ENCODE measurements at places on chromosomes 2 and 18. TPM values are rescaled to one million over a fixed set of nuclear protein-coding genes. Genes with fewer than 3 reads are reported as not detected.

DNA sequence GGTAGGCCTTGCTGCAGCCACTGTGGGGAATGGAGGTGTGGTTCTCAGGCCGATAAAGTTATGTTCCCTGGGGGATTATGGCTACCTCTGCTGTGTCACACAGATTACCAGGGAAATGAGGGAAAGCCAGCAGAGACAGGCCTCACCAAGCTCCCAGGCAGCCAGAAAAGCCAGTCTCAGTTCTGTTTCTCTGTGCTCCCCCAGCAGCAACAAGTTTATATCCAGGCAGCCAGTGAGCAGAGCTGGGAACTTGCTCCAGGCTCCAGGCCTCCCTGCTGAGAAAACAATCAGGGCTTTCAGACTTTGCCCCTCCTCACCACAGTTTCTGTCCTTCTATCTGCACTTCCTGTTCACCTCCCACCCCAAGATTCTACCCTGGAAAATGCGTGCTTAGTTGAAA, 596.6 kb upstream of the GYPC start:
- DNase-seq = no peak

Gene BMP10
- total RNA-seq = not detected

DNA sequence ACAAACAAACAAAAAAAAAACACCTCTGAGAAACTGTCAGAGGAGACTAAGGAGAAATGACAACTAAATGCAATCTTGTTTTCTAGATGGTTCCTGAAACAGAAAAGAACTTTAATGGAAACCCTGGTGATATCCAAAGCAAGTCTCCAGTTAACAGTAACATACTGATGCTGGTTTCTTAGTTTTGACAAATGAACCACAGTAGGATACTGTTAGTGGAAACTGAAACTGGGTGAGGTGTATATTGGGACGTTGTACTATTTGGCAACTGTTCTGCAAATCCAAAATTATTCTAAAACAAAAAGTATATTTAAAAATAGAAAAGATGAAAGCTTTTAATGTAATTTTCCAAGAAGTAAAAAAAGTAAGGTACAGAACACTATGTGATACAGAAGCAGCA, 11.4 kb downstream of the SESTD1 start:
- no peak for DNase-seq

- no peak for DNase-seq
These were observed 56.5 kb downstream of the RASGRP3 start for GRCh38 chr2:33532966-33533365.

Gene ASXL3
- 1.0 TPM for total RNA-seq
